ENCODE measurements at places on chromosomes 16 and 17.

GRCh38 chr17:880443-881269 is 98.5 kb downstream of the MRM3 start:
- DNase-seq: no peak

DNA sequence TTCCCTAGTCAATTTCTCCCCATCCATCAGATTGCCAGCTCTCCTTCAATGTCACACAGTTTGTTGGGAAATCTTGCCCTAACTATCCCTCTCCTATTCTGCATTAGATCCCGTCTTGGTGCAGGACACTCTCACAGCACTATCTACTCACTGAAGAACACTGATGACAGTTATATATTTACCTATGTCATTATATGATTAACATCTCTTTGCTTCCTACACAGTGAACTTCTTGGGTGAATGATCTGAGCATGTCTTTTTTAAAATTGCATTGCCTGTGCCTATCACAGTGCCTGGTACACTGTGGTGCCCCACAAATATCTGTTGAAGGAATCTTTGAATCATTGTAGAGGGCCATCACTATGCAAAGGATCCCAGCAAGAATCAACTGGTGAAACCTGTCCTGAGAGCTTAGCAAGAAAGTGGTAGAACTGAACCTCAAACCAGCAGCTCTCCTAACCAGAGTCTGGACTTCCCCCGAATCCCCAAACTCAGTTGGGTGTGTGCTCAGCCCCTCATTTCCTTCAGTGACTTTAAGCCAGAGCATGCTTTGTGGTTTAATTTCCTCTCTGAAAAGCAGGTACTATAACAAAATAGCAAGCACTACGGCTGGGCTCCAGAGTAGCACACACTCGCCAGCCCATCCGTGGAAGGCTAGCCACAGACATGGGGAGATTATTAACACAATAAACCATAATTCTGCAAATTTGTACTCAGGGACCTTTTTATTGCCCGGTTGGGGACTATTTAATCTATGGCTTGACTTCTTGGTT is 680.7 kb upstream of the SALL1 start:
- DNase-seq: no peak

DNA sequence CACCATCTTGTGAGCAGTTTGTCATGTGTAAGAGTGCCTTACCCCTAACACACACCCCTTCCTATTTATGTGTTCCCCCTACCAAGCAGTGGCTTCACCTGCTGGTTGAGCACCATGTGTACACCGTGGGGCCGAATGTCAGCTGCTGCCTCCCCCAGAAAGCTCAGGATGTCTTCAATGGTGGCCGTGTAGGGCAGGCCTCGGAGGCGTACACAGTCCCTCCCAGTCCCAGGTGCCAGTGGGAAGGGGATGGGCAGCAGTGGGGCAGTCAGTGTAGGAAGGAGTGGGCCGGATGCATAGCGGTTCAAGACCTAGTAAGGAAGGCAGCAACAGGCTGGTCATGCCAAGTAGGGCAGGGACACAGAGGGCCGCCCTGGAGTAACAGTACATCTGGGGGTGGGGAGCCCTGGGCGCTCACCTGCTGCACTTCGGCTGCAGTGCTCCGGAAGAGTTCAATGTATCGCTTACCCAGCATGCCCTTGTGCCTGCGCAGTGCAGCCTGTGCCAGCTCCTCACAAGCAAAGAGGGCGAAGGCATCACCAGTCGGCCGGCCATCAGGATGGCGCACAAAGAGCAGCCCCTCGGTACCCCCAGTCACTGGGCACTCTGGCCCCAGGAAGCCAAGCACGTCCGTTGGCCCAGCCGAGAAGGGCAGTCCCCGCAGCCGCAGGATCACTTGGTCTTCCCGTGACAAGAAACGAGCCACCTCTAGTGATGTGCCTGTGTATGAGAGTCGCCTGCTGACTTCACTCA is 4.4 kb downstream of the ESRP2 start:
- no peak for DNase-seq

- DNase-seq: no peak
These were observed 401.1 kb downstream of the UTP18 start for GRCh38 chr17:51661403-51661802.

DNA sequence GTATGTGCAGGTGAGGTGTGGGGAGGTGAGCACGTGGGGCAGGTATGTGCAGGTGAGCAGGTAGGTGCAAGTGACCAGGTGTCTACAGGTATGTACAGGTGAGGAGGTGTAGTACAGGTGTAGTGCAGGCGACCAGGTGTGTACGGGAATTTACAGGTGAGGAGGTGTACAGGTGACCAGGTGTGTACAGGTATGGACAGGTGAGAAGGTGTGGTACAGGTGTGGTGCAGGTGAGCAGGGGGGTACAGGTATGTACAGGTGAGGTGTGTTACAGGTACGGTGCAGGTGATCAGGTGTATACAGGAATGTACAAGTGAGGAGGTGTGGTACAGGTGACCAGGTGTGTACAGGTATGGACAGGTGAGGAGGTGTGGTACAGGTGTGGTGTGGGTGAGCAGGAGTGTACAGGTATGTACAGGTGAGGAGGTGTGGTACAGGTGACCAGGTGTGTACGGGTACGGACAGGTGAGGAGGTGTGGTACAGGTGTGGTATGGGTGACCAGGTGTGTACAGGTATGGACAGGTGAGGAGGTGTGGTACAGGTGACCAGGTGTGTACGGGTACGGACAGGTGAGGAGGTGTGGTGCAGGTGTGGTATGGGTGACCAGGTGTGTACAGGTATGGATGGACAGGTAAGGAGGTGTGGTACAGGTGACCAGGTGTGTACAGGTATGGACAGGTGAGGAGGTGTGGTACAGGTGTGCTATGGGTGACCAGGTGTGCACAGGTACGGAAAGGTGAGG is 12.8 kb upstream of the DBNDD1 start:
- no peak for DNase-seq

DNA sequence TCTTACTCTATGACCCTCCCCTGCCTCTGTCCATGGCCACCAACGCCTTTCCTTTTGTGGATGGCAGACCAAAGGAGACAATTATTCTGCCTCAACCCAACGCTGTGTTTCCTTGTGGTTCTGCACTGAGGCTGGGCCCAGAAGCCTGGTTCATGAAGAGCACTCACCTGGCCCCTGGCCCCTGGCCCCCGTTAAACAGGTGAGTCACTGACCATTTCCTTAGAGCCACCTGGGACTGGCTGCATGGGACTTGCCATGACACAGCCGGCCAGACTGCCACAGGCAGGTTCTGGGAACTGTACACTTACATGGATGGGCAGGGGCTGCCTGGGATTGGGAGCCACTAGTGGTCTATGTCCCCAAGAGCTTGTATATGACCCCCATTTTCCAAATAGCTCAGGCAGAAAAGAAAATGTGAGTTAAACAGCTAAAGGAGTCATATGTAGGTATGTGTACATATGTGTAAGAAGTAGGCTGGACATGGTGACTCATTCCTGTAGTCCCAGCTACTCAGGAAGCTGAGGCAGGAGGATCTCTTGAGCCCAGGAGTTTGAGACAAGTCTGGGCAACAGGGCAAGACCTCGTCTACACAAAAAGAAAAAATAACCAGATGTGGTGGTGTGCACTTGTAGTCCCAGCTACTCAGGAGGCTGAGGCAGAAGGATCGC is 181.9 kb upstream of the CACNG5 start:
- no peak for DNase-seq
